ENCODE measurements at places on chromosomes 5 and 9.

GRCh38 chr9:19154135-19154612 is 26.9 kb upstream of the PLIN2 start:
- DNase-seq = peak; percentile 88

- DNase-seq = no peak
Observed at GRCh38 chr9:82890865-82891264, 172.1 kb downstream of the RASEF start.

DNA sequence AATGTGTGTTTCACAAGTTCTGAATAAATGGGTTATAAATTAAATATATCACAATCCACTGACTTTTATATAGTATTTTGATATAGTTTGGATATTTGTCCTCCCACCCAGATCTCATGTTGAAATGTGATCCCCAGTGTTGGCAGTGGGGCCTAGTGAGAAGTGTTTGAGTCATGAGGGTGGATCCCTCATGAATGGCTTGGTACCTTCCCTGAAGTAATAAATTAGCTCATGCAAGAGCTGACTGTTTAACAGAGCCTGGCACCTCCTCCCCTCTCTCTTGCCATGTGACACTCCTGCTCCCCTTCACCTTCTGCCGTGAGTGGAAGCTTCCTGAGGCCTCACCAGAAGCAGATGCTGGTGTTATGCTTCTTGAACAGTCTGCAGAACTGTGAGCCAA is 127.9 kb upstream of the PALM2AKAP2 start:
- no peak for DNase-seq

DNA sequence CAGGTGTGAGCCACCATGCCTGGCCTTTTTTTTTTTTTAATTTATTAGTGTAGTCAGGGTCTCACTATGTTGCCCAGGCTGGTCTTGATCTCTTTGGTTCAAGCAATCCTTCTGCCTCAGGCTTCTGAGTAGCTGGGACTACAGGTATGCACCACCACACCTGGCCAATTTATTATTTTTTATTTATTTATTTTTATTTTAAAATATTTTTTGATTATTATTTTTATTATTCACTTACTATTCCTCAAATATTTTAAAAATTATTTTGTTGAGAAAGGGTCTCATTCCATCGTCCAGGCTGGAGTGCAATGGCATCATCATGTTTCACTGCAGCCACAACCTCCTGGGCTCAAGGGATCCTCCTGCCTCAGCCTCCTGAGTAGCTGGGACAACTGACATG is 49.7 kb upstream of the CHD1 start:
- DNase-seq = no peak

GRCh38 chr5:74031536-74031935 is 405.5 kb downstream of the ARHGEF28 start:
- DNase-seq = no peak
